ENCODE measurements at places on chromosomes 7 and 10. TPM values are rescaled to one million over a fixed set of nuclear protein-coding genes. Genes with fewer than 3 reads are reported as not detected.

The STAG3 gene
- 5.2 TPM for total RNA-seq

DNA sequence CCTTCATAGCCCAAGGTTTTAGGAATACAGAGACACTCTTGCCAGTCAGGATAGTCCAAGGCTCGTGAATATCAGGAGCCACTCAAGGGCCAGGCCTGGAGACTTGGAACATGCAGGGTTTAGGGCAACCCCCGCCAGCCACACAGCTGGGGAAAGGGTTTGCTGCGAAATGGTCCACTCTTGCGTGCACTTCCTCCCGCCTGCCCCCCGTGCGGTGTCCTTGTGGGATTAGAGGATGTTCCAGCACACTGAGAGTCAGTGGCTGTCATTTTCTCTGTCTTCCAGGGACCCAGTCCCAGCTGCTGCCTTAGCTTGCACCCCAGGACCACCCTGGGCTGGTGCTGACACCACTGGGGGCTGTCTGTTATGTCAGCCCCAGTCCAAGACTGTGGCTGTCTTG, 38.5 kb downstream of the POR start:
- no peak for DNase-seq
- H3K4me3 ChIP-seq = no peak overlapping the region
- H3K4me1 ChIP-seq = peaks cover 16% of the 10 kb centered on the region
- H3K27ac ChIP-seq = no peak overlapping the region

GRCh38 chr10:4074545-4075407, 289.8 kb upstream of the KLF6 start:
- no peak overlapping the region for H3K4me3 ChIP-seq
- peaks cover 3% of the 10 kb centered on the region for H3K4me1 ChIP-seq
- no peak overlapping the region for H3K27ac ChIP-seq
- H3K36me3 ChIP-seq = 0 out of 2 replicates have a peak, but pooled peaks cover 6% of the 10 kb centered on the region
- no peak for DNase-seq
- no peaks in the 10 kb centered on the region for H3K27me3 ChIP-seq

- H3K36me3 ChIP-seq = no peaks in the 10 kb centered on the region
- DNase-seq = peak; percentile 19
- H3K27ac ChIP-seq = no peak overlapping the region
- peaks cover 18% of the 10 kb centered on the region for H3K4me1 ChIP-seq
These were observed 1.1 kb downstream of the ADRA2A start for GRCh38 chr10:111077785-111078504.

- H3K36me3 ChIP-seq = peaks cover 16% of the 10 kb centered on the region
- H3K4me1 ChIP-seq = peaks cover 27% of the 10 kb centered on the region
- no peak overlapping the region for H3K4me3 ChIP-seq
- no peaks in the 10 kb centered on the region for H3K27me3 ChIP-seq
These were observed 115.2 kb upstream of the FGFR2 start for GRCh38 chr10:121713486-121713885.

- H3K27me3 ChIP-seq = no peaks in the 10 kb centered on the region
- H3K4me1 ChIP-seq = peaks cover 11% of the 10 kb centered on the region
- no peak overlapping the region for H3K27ac ChIP-seq
- H3K36me3 ChIP-seq = no peaks in the 10 kb centered on the region
These were observed 152.7 kb downstream of the SKIDA1 start for GRCh38 chr10:21372651-21373410.

GRCh38 chr7:26657686-26658388, 206.6 kb downstream of the SKAP2 start:
- no peaks in the 10 kb centered on the region for H3K36me3 ChIP-seq
- no peak for DNase-seq
- no peaks in the 10 kb centered on the region for H3K27me3 ChIP-seq
- H3K4me3 ChIP-seq = peak overlapping the region; percentile 51

DNA sequence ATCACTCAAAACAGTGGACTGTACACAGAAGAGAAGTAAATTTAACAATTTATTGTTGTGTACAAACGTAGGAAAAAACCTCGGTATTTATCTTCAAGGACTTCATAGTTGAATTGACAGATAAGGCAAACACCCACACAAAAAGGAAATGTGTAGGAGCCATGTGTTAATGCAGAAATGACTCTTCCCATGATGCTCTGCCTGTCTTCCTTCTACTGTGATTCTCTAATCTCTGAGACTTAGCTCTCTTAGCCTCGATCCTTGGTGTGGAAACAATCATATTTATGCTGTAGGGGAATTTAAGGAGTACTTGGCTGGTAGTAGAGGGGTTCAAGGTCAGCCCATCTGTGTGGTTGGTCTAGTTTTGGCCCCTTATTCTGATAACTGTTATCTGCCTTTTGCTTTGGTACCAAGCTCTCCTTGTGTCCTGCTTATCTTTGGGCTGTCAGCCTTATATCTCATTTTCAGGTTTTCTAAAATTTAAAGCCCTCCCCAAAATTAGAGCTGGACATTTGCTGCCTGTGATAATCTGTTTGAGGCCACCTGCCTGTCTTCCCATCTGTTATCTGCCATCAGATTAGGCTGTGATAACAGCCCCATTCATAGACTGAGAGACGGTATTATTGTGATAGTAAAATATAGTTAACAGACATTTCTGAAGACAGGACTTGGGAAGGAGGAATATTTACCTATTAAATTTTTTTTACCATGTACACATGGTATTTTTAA, 81.7 kb downstream of the GPR85 start:
- no peaks in the 10 kb centered on the region for H3K27me3 ChIP-seq
- no peaks in the 10 kb centered on the region for H3K4me1 ChIP-seq
- DNase-seq = no peak
- H3K36me3 ChIP-seq = no peaks in the 10 kb centered on the region
- no peak overlapping the region for H3K27ac ChIP-seq

GRCh38 chr10:31000867-31001266, 30.8 kb downstream of the ZNF438 start:
- peaks cover 11% of the 10 kb centered on the region for H3K4me1 ChIP-seq
- no peak overlapping the region for H3K4me3 ChIP-seq
- no peak overlapping the region for H3K27ac ChIP-seq
- DNase-seq = no peak
- H3K36me3 ChIP-seq = no peaks in the 10 kb centered on the region

GRCh38 chr7:75885036-75885435, 6.2 kb downstream of the RHBDD2 start:
- H3K36me3 ChIP-seq = peaks cover 70% of the 10 kb centered on the region
- H3K4me1 ChIP-seq = peaks cover 14% of the 10 kb centered on the region
- H3K4me3 ChIP-seq = no peak overlapping the region
- DNase-seq = no peak

The CD36 gene
- 1.4 TPM for total RNA-seq

DNA sequence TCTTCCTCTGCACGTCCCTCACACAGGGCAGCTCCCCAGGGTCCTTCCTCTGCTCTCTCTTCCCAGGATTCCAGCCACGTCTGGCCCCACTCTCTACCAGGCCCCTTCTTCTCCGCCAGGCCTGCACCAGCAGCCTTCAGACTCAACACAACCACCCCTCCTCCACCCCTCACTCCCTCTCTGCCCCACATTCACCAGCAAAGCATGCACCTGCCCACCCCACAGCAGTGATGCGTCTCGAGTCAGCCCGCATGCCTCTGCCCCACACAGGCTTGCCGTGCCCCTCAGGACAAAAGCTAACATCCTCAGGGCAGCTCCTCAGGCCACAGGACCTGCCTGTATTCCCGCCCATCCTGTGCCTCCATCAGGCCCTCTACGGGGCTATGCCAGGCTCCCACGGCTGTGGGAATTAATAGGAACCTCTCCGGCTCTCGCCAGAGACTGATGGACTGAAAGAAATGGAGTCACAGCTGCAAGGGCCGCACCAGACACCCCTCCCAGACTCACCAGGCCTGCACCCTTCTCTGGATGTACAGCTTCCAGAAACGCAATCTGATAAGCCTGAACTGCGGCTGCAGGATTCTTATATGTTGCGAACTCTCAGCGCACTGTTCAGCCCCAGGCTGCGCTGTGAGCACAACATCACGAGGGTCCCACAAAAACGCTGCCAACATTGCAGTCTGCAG, 100.1 kb downstream of the CYTH3 start:
- H3K36me3 ChIP-seq = 0 out of 2 replicates have a peak, but pooled peaks cover 6% of the 10 kb centered on the region
- H3K27ac ChIP-seq = peak overlapping the region; percentile 92
- peaks cover 21% of the 10 kb centered on the region for H3K4me1 ChIP-seq
- no peak for DNase-seq

The LRIT1 gene
- not detected for total RNA-seq

The NOC3L gene
- total RNA-seq = 28.3 TPM

DNA sequence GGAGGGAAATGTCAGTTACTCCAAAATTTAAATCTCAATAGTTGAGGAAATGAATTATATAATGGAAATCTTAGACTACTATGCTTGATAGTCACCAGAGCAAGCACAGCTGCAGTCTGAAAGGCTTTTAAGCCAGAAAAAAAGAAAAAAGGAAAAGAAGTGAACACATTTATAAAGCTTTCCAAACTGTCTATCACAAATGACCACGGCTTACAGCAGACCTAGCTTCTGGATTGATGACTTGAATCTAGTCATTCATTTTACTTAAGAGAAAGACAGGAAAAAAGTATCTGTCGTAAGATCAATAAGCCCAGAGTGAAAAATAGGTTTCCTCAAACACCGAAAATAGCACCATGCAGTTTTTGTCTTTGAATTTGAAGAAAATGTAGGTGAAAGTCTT, 67.9 kb upstream of the OGDHL start:
- peak overlapping the region; percentile 2 for H3K4me3 ChIP-seq
- H3K27me3 ChIP-seq = no peaks in the 10 kb centered on the region
- peak overlapping the region; percentile 95 for H3K27ac ChIP-seq
- H3K36me3 ChIP-seq = peaks cover 15% of the 10 kb centered on the region
- peaks cover 77% of the 10 kb centered on the region for H3K4me1 ChIP-seq

DNA sequence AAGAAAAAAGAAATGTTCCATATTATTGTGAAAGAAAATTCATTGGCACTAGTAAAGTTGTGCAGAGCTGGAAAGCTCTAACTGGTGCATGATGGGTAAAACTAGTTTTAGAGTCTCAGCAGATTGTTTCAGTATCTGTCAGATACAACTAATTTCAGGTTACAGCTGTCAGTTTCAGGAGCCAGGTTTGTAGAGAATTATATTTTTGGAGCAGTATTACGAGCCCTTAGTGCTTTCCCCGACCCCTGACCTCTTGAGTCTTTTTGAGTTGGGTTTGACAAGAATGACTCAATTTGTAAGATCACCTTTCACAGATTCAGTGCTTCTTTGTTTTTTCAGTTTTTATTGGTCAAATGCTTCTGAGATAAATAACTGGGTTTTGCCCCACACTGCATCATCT, 366.4 kb upstream of the PLXDC2 start:
- DNase-seq = no peak
- H3K4me1 ChIP-seq = no peaks in the 10 kb centered on the region
- peaks cover 10% of the 10 kb centered on the region for H3K36me3 ChIP-seq
- H3K27me3 ChIP-seq = peaks cover 2% of the 10 kb centered on the region
- H3K4me3 ChIP-seq = no peak overlapping the region

The ANKRD7 gene
- total RNA-seq = 1.9 TPM
